ENCODE measurements at places on chromosomes 13 and 19. TPM values are rescaled to one million over a fixed set of nuclear protein-coding genes. Genes with fewer than 3 reads are reported as not detected.

DNA sequence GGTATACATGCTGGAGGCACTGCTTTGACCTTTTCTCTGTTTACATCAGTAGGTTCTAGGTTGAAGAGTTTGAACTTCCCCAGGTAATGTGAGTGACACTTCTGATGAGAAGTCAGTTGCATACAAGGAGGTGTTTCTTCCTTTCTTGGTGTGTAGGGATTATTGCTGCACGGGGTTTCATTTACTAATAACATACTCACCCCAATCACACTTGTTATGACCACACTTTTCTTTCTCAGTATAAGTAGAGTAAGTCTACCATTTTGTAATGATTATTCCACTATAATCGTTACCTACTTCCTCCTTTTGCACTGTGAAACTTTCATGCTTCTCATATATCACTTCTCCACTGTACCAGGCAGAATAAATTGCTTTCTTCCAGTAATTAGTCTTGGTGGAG, 138.0 kb downstream of the TNFSF13B start:
- H3K27me3 ChIP-seq: no peaks in the 10 kb centered on the region
- no peaks in the 10 kb centered on the region for H3K36me3 ChIP-seq
- DNase-seq: no peak
- H3K4me3 ChIP-seq: no peak overlapping the region
- no peak overlapping the region for H3K27ac ChIP-seq

Gene SLC6A16
- polyA plus RNA-seq: 0.34 TPM

DNA sequence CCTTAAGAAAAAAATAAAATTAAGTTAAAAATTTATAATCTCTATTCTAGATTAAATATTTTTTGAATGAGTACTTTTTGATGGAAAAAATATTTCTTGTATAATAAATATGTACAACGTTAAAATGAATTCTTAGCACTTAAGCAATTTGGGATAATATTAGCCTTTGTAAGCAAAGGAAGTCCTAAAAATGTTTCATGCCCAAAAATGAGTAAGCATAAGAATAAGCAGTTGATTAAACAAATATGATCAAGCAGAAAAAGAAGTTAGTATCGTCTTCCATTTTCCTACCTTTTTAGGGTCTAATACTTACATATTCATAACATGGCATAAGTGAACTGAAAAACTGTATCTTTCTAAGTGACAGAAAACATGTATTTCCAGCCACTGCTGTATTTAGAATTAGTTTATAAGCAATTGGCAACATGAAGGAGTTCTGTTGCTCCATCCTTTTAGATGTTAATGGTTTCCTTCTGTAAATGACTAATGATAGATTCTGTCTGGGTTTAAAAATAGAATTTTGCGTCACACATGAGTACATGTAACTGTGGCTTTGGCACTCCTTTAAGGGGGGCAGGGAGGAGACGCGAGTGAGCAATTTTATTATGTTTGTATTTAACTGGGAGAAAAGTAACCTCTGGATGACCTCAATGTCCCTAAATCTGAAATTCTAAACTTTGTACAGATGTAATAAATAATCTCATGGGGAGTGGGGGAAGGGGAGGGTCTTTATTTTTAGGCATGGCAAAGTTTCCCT, 237.4 kb downstream of the RGCC start:
- no peak overlapping the region for H3K4me3 ChIP-seq
- no peaks in the 10 kb centered on the region for H3K27me3 ChIP-seq
- peak; percentile 53 for DNase-seq

Gene TNFSF13B
- 6.9 TPM for polyA plus RNA-seq

DNA sequence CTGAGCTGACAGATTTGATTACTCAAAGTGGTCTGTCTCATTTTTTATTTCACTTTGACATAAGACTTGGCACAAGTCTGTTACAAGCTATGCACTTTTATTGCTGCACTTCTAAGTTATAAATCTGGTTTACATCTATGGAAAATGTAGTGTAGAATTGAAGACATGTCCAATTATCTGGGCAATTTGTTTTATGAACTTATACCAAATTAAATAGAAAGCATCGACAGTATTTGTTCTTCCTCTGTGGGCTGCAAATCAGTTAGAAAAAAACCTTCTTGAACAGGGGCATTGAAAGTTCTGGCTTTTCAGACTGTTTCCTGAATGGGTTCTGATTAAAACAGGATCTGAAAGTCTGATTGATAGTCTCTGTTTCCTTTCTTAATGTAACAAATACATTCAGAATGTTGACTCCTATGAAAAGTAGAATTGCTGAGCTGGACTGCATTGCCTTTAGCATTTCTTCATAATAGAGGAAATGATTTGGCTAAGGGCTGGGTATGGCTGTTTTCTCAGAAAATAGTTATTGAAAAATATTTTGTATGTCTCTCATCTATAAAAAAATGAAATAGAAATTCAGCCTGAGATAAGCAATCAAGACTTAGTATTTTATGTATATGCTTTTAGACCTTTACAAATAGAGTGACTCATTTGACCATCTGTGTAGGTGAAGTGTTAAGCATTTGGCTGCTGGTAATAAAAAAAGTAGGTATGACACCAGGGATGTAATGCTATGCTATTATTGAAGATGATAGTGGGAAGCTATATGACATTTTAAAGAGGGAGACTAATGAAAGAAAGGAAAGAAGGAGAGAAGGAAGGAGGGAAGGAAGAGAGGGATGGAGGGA, 210.9 kb upstream of the SPRY2 start:
- no peaks in the 10 kb centered on the region for H3K4me1 ChIP-seq
- no peak overlapping the region for H3K4me3 ChIP-seq
- H3K27ac ChIP-seq: no peak overlapping the region
- no peaks in the 10 kb centered on the region for H3K36me3 ChIP-seq

- H3K4me1 ChIP-seq: no peaks in the 10 kb centered on the region
- no peak overlapping the region for H3K4me3 ChIP-seq
- peaks cover 47% of the 10 kb centered on the region for H3K36me3 ChIP-seq
- no peak overlapping the region for H3K27ac ChIP-seq
- no peak for DNase-seq
- H3K27me3 ChIP-seq: no peaks in the 10 kb centered on the region
Measured at GRCh38 chr19:38059897-38060296, 152.9 kb downstream of the SIPA1L3 start.

DNA sequence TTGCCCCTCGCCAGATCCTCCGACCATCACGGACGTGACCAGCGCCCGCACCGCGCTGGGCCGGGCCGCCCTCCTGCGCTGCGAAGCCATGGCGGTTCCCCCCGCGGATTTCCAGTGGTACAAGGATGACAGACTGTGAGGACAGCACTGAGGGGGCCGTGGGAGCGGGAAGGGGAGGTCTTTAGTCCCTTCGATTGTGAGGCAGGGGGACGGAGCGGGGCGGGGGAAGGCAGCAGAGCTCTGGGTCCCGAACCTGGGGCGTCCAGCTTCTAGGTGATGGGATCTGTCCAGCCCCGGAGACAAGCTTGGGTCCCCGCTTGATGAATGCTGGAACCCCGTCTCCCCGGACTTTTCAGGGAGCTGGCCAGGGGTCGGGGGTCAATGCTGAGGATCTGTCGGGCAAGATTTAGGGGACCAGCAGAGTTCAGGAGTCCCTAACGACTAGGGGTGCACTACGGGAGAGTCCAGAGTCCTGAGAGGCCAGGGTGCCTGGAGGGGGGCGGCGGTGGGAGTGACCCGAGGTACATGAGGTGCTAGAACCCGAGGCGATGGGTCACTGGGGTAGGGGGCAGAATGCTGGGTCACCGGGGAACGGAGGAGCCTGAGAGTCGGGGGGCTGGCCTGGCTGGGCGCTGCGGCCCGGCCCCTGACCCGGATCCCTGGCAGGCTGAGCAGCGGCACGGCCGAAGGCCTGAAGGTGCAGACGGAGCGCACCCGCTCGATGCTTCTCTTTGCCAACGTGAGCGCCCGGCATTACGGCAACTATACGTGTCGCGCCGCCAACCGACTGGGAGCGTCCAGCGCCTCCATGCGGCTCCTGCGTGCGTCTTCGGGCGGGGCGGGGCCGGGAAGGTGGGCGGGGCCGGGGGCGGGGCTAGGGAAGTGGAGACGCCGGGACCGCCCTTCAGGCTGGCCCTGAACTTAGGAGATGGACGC, 14.6 kb downstream of the VSIG10L start:
- DNase-seq: peak; percentile 54
- no peaks in the 10 kb centered on the region for H3K36me3 ChIP-seq
- H3K27me3 ChIP-seq: peaks cover 4% of the 10 kb centered on the region
- peak overlapping the region; percentile 21 for H3K4me3 ChIP-seq

Gene ZNF549
- 0.89 TPM for polyA plus RNA-seq

- no peaks in the 10 kb centered on the region for H3K4me1 ChIP-seq
- H3K36me3 ChIP-seq: no peaks in the 10 kb centered on the region
- DNase-seq: peak; percentile 81
- no peak within 1 kb of the TSS for H3K27ac ChIP-seq
- peaks cover 9% of the 10 kb centered on the region for H3K27me3 ChIP-seq
Measured at GRCh38 chr19:5340637-5341447, at the start of gene PTPRS. Gene PTPRS (minus strand): TSS chr19:5340812. CDS start chr19:5286140, 54,672 bp downstream.

Gene ZNF723
- not detected for polyA plus RNA-seq

Gene ZNF780A
- polyA plus RNA-seq: 16.8 TPM

Gene ZNF610
- 0.22 TPM for polyA plus RNA-seq

DNA sequence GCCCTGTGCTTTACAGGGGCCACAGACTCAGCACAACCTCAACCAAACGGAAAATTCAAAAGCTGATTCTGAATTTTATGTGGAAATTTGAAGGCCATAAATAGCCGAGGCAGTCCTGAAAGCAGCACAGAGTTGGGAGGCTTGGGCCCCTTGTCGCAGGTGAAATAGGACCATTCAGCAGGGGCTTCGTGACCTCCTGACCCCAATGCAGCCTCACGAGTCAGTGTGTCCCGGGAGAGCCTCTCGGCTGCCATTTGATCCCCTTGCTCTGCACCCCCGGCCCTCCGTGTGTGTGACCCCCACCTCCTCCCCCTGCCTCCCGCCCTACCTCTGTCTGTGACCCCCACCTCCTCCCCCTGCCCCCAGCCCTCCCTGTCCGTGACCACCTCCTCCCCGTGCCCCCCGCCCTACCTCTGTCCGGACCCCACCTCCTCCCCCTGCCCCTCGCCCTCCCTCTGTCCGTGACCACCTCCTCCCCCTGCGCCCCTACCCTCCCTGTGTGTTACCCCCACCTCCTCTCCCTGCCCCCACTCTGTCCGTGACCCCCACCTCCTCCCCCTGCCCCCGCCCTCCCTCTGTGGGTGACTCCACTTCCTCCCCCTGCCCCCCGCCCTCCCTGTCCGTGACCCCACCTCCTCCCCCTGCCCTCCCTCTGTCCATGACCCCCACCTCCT, 41.7 kb upstream of the TFDP1 start:
- no peaks in the 10 kb centered on the region for H3K27me3 ChIP-seq
- H3K36me3 ChIP-seq: peaks cover 2% of the 10 kb centered on the region
- H3K4me1 ChIP-seq: no peaks in the 10 kb centered on the region
- no peak overlapping the region for H3K4me3 ChIP-seq

Gene C19orf81
- not detected for polyA plus RNA-seq

GRCh38 chr19:2507109-2507508, 31.2 kb downstream of the GADD45B start:
- peak; percentile 71 for DNase-seq
- no peak overlapping the region for H3K4me3 ChIP-seq
- H3K36me3 ChIP-seq: no peaks in the 10 kb centered on the region

GRCh38 chr19:52626915-52627314, 11.2 kb downstream of the ZNF83 start:
- peaks cover 37% of the 10 kb centered on the region for H3K36me3 ChIP-seq
- no peak overlapping the region for H3K4me3 ChIP-seq
- no peaks in the 10 kb centered on the region for H3K4me1 ChIP-seq
- H3K27me3 ChIP-seq: no peaks in the 10 kb centered on the region
- no peak for DNase-seq

GRCh38 chr19:39138221-39139211, 12.9 kb downstream of the PAK4 start:
- no peak overlapping the region for H3K27ac ChIP-seq
- H3K4me3 ChIP-seq: no peak overlapping the region
- peaks cover 44% of the 10 kb centered on the region for H3K4me1 ChIP-seq
- H3K27me3 ChIP-seq: no peaks in the 10 kb centered on the region
- H3K36me3 ChIP-seq: no peaks in the 10 kb centered on the region

- no peaks in the 10 kb centered on the region for H3K36me3 ChIP-seq
- no peak overlapping the region for H3K4me3 ChIP-seq
- no peaks in the 10 kb centered on the region for H3K4me1 ChIP-seq
- DNase-seq: no peak
- no peak overlapping the region for H3K27ac ChIP-seq
Measured at GRCh38 chr19:29887442-29887855, 54.6 kb upstream of the URI1 start.

Gene SLC1A6
- polyA plus RNA-seq: 0.06 TPM

- no peaks in the 10 kb centered on the region for H3K4me1 ChIP-seq
- H3K4me3 ChIP-seq: no peak overlapping the region
- no peak overlapping the region for H3K27ac ChIP-seq
- peaks cover 20% of the 10 kb centered on the region for H3K27me3 ChIP-seq
- no peaks in the 10 kb centered on the region for H3K36me3 ChIP-seq
Measured at GRCh38 chr13:107866941-107867623, 348.3 kb downstream of the LIG4 start.

Gene ZNF471
- polyA plus RNA-seq: 0.22 TPM

GRCh38 chr19:39934584-39935363, at the start of gene FCGBP:
Gene FCGBP (minus strand): TSS chr19:39934634.
- no peak within 1 kb of the TSS for H3K27ac ChIP-seq
- no peak within 1 kb of the TSS for H3K4me3 ChIP-seq

GRCh38 chr13:97752961-97753668, 200.4 kb upstream of the IPO5 start:
- no peak overlapping the region for H3K27ac ChIP-seq
- H3K36me3 ChIP-seq: no peaks in the 10 kb centered on the region
- no peak for DNase-seq
- no peak overlapping the region for H3K4me3 ChIP-seq

DNA sequence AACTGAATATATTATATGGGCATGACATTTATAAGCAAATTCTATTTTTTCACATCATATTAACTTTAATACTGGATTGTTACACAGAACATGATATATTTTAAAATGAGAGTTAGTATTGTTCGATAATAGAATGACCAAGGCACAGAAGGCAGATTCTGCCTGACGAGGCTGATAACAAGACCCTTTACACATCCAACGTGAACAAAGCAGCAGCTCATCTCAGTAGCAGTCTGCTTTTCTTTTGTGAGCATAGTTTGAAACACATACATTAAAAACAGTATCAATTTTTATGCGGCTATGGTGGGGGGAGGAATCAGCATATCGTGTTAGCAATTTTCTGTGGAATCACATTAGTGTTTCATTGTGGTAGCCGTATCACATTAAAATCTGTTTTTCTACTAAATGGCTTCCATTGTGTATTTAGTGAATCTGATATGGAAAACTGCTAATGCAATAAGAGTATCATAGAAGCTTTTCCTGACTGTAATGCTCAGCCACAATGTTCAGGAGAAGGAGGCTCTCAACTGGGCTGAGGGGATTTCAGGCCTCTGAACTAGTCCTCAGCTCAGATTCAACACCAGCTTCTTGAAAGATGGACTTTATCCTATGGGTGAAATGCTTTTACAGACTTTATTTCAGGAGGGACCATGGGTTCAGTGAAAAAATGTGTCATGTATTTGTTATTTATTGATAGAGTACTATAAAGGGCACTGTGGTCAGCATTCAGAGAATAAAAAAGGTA, 4.0 kb downstream of the SMAD9 start:
- no peak for DNase-seq
- no peaks in the 10 kb centered on the region for H3K4me1 ChIP-seq
- peaks cover 24% of the 10 kb centered on the region for H3K27me3 ChIP-seq
- no peak overlapping the region for H3K4me3 ChIP-seq
- no peak overlapping the region for H3K27ac ChIP-seq
- H3K36me3 ChIP-seq: no peaks in the 10 kb centered on the region

Gene PSPN
- polyA plus RNA-seq: 1.3 TPM

GRCh38 chr13:36772853-36773252, 46.2 kb upstream of the RFXAP start:
- H3K4me3 ChIP-seq: no peak overlapping the region
- H3K27me3 ChIP-seq: no peaks in the 10 kb centered on the region
- no peak overlapping the region for H3K27ac ChIP-seq
- no peaks in the 10 kb centered on the region for H3K4me1 ChIP-seq
- DNase-seq: no peak
- H3K36me3 ChIP-seq: no peaks in the 10 kb centered on the region

- DNase-seq: no peak
- H3K4me3 ChIP-seq: no peak overlapping the region
- H3K27ac ChIP-seq: peak overlapping the region; percentile 73
- H3K36me3 ChIP-seq: peaks cover 22% of the 10 kb centered on the region
Measured at GRCh38 chr19:42292042-42292960, 9.6 kb upstream of the PRR19 start.
